ENCODE measurements at places on chromosomes 11 and 22. TPM values are rescaled to one million over a fixed set of nuclear protein-coding genes. Genes with fewer than 3 reads are reported as not detected.

The LGALS1 gene
- 172 TPM for total RNA-seq

The SYT12 gene
- 0.22 TPM for total RNA-seq

DNA sequence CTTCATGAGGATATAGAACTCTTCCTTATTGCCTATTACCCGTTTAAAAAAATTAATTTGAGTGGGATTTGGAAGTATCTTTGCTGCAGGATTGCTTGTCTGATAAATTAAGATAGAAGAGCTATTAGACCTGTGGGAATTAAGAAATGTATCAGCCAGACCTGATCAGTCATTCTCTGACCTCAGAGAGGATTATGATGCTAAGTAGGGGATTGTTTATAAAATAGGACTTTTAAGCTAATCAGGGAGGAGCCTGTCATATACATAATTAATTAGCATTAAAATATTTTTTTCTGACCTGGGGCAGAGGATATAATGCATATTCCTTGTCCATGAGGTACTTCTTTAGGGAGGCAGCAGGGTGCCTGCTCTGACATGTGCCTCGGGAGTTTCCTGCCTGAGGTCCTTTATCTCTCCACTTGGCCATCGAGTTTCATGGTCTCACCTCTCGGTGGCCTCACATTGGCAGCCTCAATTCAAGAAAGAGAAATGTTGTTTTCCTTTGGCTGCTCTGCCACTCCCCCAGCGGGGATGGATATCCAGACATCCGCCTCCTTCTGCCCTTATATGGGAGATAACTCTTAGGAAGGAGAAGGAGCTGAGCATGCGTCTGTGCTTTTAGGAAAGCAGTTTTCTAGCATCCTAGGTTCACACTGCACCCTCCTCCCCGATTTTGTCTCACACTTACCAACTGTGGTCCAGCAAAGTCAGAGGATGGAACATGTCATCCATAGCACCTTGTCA lies 41.1 kb downstream of the DIXDC1 start:
- no peaks in the 10 kb centered on the region for H3K36me3 ChIP-seq
- DNase-seq: peak; percentile 15
- H3K4me1 ChIP-seq: peaks cover 56% of the 10 kb centered on the region
- no peaks in the 10 kb centered on the region for H3K27me3 ChIP-seq

DNA sequence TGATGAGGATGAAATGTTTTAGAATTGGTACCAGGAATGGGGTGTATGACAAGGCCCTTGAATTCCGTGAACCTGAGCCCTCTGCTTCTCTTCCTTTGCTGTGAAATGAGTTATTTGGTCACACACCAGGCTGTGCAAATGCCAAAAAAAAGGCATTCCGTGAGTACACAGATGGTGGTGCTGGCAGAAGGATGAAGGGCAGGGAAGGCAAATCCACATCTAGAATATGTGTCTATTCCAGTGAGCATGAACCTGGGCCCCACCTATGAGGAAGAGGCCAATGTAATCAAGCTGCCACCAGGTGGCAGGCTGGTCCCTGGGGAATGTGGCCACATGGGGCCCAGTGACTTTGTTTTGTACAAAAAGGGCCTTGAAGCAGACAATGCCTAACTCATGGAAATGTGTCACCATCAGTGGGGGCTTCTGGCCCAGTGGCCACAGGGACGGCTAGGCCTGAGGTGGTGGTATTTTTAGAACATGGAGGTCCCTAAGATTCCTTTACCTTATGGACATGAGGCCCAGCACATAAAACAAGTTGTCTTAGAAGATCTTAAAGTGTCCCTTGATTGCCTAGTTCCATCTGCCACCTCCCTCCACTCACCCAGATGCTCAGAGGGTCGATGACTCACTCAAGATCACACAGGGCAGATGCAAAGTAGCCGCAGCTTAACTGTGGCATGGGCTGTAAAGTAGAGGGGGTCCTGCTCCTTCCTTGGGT lies 3.9 kb upstream of the RNF215 start:
- no peaks in the 10 kb centered on the region for H3K27me3 ChIP-seq
- H3K4me1 ChIP-seq: peaks cover 21% of the 10 kb centered on the region
- DNase-seq: peak; percentile 81
- H3K36me3 ChIP-seq: no peaks in the 10 kb centered on the region
- H3K4me3 ChIP-seq: no peak overlapping the region
- H3K27ac ChIP-seq: no peak overlapping the region

GRCh38 chr11:255816-256215 lies 19.0 kb downstream of the PSMD13 start:
- H3K36me3 ChIP-seq: peaks cover 17% of the 10 kb centered on the region
- H3K4me1 ChIP-seq: no peaks in the 10 kb centered on the region
- H3K27me3 ChIP-seq: no peaks in the 10 kb centered on the region
- DNase-seq: no peak
- no peak overlapping the region for H3K27ac ChIP-seq
- no peak overlapping the region for H3K4me3 ChIP-seq

DNA sequence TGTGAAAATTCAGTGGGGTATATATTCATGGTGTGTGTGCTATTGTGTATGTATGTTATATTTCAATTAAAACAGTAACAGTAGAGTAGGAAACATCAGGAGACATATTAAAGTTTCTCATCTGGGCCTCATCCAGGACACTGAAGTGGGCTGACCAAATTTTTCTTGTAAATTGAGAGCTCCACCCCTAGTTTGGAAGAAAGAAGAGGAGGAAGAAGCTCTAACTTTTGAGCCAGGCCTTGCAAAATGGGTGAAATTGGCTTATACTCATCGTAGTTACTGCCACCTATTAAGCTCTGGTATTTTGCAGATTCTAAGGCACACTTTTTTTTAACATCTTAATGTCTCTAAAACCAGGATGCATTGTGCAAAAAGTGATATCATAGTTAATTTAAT lies 33.7 kb downstream of the TSPAN18 start:
- no peaks in the 10 kb centered on the region for H3K4me1 ChIP-seq
- no peaks in the 10 kb centered on the region for H3K27me3 ChIP-seq
- H3K4me3 ChIP-seq: no peak overlapping the region
- no peak for DNase-seq
- H3K27ac ChIP-seq: no peak overlapping the region

GRCh38 chr11:47726118-47726442 lies 10.9 kb upstream of the AGBL2 start:
- no peaks in the 10 kb centered on the region for H3K27me3 ChIP-seq
- H3K4me3 ChIP-seq: no peak overlapping the region
- no peak overlapping the region for H3K27ac ChIP-seq
- H3K4me1 ChIP-seq: no peaks in the 10 kb centered on the region
